ENCODE measurements at places on chromosomes 6 and 20.

DNA sequence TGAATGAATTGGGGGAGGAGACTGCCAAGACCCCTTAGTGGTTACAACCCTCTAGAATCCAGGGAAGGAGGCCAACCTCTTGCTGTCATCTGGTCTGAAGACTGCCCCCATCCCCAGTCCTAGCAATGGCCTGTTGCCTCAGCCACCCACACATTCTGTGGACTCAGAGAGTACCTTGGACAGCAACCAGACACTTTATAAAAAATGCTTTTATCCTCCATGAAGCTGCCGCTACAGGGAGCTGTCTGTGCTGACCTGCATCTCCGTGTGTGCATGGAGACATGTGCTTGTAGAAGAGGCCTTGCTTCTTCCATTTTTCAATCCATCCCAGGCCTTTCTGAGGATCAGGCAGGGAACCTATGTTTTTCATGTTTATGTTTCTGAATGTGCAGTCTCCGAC is 15.2 kb downstream of the CDH22 start:
- DNase-seq = no peak

- no peak for DNase-seq
Observed at GRCh38 chr6:151388997-151389617, 2.3 kb downstream of the ZBTB2 start.

GRCh38 chr6:32089082-32089828 is 19.9 kb downstream of the TNXB start:
- no peak for DNase-seq

GRCh38 chr6:122438975-122439374 is 32.6 kb downstream of the SERINC1 start:
- DNase-seq = no peak

- DNase-seq = no peak
Observed at GRCh38 chr20:41145821-41146620, 8.7 kb downstream of the PLCG1 start.

DNA sequence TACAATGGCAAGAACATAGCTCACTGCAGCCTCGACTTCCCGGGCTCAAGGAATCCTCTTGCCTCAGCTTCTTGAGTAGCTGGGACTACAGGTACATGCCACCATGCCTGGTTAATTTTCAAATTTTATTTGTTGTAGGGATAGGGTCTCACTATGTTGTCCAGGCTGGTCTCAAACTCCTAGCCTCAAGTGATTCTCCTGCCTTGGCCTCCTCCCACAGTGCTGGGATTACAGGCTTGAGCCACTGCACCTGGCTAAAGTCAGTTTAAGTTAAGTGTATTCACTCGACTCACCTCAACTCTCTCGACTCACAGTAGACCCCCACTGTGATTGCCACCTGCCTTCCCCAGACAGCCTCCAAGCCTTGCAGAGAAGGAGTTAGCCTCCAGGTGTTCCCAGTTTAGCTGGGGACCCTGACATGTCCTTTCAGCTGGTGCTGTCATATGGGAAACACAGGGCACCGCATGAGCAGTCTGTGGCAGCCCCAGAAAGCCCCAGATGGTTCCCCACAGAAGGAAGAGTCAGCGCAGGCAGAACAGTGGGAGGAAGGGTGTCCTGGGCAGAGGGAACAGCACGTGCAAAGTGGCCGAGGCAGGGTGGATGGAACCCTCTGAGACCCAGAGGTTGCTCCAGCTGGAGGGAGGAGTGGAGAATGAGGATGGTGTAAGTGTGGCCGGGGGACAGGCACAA is 40.4 kb downstream of the CEBPB start:
- DNase-seq = no peak

DNA sequence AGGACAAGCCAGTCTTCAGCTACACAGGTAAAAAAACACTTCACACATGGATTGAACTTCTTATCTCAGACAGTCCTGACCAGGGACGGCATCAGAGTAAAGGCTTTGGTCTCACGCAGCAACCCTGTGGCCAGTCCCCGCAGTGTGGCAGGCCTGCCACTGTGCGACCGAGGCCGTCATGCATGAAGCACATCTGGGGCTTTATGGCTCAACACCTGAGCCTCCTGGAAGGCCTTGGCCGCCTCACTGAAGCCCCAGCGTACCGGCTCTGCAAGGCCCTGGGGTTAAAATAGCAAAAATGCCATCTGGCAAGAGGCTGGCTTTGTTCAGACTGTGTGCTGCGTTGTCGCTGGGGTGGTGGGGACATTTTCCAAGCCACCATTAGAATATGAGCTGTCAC is 32.8 kb downstream of the TBC1D7 start:
- no peak for DNase-seq

- no peak for DNase-seq
Observed at GRCh38 chr20:42628683-42629082, 561.0 kb downstream of the PTPRT start.

DNA sequence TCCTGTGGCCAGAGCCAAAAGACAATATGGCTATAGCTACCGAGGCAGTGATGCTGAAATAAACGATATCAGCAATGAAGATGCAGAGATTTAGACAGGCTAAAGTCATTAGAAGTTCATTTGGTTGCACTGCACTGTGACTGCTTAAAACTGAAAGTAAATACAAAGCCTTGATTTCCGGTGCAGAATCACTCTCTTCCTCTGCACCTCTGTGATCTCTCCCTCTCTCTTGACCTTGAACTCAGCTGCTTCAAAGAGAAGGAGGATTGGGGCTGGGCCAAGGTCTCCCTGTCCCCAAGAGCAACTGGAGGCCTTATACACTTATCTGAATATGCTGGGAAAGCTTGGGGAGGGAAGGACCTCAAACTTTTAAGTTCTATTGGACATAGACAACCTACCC is 34.6 kb upstream of the SPACA1 start:
- no peak for DNase-seq

DNA sequence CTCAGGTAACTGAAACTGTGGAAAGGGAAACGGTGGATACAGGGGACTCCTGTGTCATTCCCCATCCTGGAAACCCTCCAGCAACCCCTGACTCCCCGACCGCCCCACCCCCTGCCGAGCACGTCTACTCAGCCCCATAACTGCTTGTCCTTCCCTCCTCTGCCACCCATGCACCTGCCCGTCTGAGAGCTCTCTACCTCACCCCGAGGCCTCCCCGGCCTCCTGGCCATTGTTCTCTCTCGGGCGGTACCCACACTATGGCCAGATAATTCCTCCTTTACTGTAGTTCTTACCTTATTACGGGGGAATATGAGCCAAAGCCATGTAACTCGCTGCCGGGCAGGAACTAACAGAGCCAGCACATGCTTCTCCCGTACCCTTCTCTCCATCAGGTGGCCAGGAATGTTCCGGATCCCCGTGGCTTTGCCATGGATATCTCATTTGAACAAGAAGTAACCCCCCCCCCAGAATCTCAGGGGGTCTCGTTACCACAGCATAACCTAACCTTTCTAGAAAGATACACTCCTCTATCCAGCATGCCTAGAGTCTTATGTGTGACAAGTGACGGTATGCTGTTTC is 4.8 kb upstream of the IRF4 start:
- DNase-seq = no peak

GRCh38 chr6:45647341-45648261 is 269.9 kb upstream of the SUPT3H start:
- DNase-seq = no peak

- no peak for DNase-seq
Observed at GRCh38 chr20:39163993-39164392, 201.8 kb downstream of the DHX35 start.

DNA sequence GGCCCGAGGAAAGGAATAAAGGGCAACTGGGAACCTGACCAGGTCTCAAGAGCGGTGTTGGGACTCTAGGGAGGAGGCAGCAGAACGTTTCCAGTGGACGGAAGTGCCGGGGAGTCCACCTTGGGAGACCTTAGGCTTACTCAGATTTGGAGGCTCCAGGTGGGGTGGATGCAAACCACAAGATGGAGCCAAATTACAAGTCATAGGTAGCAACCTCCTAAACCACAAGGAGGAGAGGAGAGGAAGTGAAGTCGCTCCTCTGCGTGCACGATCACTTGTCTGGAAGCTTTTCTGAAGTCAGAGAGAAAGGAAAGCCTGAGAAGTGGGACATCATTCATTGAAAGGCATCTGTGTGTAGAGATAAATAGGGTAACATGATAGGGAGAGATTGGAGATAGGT is 9.3 kb downstream of the HLA-DOA start:
- DNase-seq = peak; percentile 26

DNA sequence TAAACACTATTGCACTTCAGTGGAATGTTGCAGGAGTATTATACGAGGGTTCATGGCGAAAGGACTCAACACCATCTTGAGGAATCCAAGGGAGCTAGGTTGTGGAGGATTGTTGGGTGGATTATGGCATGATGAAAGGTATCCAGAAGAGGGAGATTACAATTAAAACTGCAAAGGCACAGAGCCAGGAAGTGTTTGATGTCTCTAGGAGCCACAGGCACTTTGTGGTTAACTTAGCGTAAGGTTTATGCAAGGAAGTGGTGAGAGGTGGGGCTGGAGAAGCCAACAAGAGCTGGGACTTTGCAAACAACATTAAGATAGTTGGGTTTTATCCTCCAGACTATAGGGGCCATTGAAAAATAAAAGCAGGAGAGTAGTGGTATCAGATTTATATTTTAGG is 86.6 kb upstream of the TPD52L1 start:
- DNase-seq = peak; percentile 19

DNA sequence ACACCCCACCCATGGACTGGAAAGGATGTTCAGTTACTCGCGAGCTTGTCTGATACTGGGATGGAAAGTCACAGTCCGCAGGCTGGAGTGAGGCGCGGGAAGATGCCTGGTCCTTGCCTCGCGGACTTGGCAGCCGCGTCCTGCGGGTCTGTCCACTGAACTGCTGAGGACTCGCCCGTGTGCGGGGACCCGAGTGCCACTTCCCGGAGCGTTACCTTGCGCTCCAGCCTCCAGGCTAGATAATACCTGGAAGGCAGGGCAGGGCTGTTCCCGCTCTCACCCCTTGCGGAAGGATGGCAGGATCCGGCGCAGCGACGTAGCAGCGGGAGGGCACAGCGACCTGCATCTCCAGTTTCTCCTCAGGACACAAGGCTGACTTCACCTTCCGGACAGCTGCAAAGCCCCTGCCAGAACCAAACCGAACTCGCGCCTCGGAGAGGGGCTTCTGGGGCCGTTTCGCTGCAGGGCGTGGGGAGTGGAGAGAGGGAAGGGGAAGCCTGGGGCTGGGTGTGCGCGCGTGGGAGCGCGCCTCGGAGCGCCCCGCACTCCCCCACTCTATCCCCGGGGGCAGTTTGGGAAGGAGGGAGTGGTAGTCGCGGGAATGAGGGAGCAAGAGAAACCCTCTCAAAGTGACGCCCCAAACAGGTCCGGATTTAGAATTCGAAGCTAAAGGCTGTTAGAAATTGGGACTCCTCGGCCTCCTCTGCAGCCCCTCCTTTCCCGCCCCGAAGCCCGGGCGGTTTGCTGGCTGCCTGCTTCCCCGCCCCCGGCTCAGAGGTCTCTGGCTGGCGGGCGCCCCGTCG is at the start of gene KCNQ5:
Gene KCNQ5, plus strand, starts transcription at position 774 of the 803 bp plus-strand sequence.
- DNase-seq = no peak

GRCh38 chr20:63554361-63555278 is 661 bp downstream of the FNDC11 start:
- DNase-seq = peak; percentile 40

DNA sequence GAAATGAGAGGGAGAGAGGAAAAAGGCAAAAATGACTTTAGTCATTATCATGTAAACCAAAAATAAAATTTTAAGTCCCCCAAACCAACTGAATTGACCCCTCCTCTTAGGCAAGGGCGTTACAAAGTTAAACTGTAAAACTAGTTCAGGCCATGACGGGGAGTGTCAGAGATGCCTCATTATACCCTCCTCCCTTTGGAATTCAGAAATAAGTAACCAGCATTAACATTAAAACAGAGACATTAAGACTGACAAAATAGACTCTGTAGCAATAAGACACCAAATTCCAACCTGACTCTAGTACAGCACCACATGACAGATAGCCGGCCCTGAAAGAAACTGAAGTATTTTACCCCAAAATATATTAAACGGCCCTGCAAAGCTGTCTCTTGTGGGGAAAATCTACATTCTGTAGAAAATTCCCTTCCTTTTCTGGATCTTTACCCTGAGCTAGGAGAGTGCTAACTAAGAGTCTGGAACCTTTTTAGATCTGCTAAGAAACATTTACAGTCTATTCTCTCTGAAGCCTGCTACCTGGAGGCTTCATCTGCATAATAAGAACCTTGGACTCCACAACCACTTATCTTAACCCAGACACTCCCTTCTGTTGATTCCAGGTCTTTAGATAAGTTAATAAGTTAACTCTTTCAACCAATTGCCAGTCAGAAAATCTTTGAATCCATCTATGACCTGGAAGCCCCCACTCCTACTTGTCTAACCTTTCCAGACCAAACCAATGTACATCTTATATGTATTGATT is 150.7 kb downstream of the PKHD1 start:
- no peak for DNase-seq

GRCh38 chr6:150118203-150118602 is 24.6 kb upstream of the PPP1R14C start:
- no peak for DNase-seq

DNA sequence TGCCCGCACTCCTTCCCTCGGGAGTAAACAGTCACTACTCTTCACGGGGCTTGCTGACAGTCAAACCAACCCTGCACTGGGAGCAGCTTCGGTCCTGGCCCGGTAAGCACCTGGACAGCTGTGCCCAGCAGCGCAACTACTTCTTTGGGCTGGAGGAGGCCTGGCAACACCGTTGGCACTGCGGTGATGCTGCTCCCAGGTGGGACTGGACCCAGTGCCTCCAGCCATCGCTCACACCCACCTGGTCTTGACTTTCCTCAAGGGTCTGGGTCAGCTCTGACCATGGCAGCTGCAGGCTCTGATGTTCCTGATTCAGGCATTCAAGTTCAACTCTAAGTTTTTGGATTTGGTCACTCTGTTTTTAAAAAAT is 53.8 kb downstream of the GINS1 start:
- no peak for DNase-seq

GRCh38 chr6:155448668-155449449 is 6.8 kb downstream of the NOX3 start:
- DNase-seq = no peak

GRCh38 chr6:157514659-157515496 is 133.9 kb downstream of the ZDHHC14 start:
- DNase-seq = peak; percentile 45

- DNase-seq = no peak
Observed at GRCh38 chr6:135025175-135025574, 29.4 kb downstream of the HBS1L start.

DNA sequence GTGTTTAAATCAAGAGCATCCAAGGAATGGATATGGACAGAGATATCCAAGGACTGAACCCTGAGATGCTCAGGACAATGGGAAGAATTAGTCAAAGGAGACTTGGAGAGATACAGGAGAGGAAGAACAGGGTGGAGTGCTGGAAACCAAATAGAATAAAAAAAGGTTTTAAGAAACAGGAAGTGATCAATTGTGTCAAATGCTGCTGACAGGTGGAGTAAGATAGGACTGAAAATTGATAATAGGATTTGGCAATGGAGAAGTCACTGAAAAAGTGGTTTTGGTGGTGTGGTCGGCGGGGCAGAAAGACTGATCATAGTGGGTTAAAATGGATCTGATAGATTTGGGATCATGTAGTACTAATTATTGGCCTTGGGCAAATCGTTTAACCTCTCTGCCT is 37.9 kb upstream of the PNRC1 start:
- DNase-seq = no peak

DNA sequence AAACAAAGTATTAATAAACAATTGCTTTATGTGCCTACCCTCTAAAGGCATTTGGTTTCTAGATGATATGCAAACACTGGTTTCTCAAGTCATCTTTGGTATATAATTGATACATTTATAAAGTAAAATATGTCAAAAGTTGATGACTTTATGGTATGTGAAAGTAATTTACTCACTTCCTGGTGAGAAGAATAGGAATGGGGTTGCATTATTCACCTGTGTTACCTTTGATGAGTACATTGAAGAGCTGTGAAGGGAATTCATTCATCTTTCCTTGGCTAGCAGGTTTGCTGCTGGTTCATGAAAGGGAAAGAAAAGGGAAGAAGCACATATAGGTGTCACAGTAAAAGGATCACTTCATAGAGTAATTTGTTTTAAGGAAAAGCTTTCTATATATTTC is 20.4 kb downstream of the RNF217 start:
- no peak for DNase-seq

Measured in CD4-positive, alpha-beta T cell treated with Interleukin-15 for 1 hour (primary cell).